HCT116 (cell line): ENCODE measurements at places on chromosomes 1 and 21.

- DNase-seq: no peak
These were observed 57.5 kb downstream of the ENAH start for GRCh38 chr1:225595452-225595851.

GRCh38 chr1:9809100-9809510, 14.7 kb downstream of the CLSTN1 start:
- no peak for DNase-seq

GRCh38 chr1:26945728-26946127, 14.5 kb downstream of the KDF1 start:
- DNase-seq: no peak

- DNase-seq: no peak
These were observed 24.8 kb upstream of the ATP2B4 start for GRCh38 chr1:203601716-203602309.
